ENCODE measurements at places on chromosomes 2 and 18. TPM values are rescaled to one million over a fixed set of nuclear protein-coding genes. Genes with fewer than 3 reads are reported as not detected.

GRCh38 chr2:116416731-116417377 is 1397.6 kb upstream of the DDX18 start:
- no peaks in the 10 kb centered on the region for H3K4me1 ChIP-seq
- no peaks in the 10 kb centered on the region for H3K27me3 ChIP-seq
- no peak for DNase-seq

DNA sequence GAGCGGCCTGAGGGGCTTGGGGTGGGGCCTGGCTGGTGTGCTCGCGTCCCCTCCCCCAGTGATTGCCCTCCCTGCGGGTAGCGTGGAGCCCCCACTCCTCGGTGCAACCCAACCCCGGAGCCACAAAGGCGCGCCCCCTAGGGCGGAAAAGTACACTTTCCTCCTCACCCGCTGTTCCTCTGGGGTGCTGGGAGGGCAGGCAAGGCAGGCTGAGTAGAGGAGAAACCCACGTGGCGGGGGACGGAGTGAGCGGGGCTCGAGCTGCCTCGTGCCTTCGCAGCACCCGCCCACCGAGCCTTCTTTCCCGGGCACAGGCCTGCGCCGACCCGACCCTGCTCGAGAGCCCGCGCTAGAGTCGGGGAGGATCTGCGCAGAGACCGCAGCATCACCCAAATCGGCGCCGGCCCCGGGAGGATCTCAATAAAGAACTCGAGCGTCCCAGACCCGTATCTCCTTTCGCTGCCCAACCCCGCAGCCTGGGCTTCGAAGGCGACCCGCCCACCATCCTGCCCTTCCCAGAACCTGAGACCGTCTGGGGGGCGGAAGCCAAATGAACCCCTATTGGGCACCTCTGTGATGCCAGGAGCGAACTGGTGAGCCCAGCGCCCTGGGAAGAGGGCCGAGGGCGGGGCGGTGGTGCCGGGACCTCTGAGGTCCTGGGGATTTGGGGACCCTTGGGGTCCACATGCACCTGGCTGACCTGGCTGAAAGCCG is 1.5 kb downstream of the UCN start:
- H3K27me3 ChIP-seq, result peaks cover 21% of the 10 kb centered on the region
- H3K4me3 ChIP-seq, result peak overlapping the region; percentile 52
- peaks cover 6% of the 10 kb centered on the region for H3K4me1 ChIP-seq
- peaks cover 3% of the 10 kb centered on the region for H3K36me3 ChIP-seq

DNA sequence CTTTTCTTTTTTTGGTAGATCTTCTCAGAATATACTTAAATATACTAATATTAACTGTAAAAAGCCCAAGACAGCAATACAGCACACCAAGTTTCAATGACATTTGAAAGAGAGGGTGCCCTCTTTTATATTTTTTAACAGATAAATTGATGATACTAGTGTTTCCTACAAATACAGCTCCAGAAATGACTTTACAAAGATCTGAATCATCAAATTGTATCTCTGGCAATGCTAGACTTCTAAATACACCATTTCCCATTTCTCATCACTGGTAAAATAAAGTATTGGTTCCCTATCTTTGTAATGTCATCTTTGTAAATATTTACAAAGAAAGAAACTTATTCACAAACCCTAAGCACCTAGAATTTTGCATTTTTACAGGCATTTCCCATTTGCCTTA is 281.3 kb downstream of the EXOC6B start:
- H3K36me3 ChIP-seq, result no peaks in the 10 kb centered on the region
- no peak overlapping the region for H3K27ac ChIP-seq
- H3K27me3 ChIP-seq, result no peaks in the 10 kb centered on the region
- no peak for DNase-seq
- H3K4me3 ChIP-seq, result no peak overlapping the region

GKN2 gene
- not detected for total RNA-seq

GRCh38 chr2:68727683-68728375 is 6.8 kb upstream of the ARHGAP25 start:
- DNase-seq, result no peak
- peak overlapping the region; percentile 80 for H3K27ac ChIP-seq
- peak overlapping the region; percentile 85 for H3K4me3 ChIP-seq

DNA sequence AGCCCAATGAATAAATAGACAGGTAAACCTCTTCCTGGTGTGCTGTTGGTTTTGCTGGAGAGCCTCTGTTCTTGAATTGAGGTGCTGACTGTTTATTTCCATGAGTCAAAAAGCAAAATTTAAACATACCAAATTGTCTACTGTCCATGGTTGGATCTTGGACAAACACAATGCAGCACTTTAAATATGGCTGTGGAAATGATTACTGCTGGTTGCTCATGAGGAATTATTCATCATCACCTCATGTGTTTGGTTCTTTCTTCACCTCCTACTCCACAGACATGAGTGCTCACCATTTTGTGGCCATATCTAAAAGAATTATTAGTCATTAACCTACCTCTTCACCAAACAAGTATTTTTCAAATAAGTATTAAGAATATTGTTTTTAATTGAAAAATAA is 85.3 kb upstream of the GALNT5 start:
- peaks cover 21% of the 10 kb centered on the region for H3K27me3 ChIP-seq
- H3K36me3 ChIP-seq, result no peaks in the 10 kb centered on the region
- H3K4me3 ChIP-seq, result no peak overlapping the region
- DNase-seq, result no peak
- no peaks in the 10 kb centered on the region for H3K4me1 ChIP-seq

- DNase-seq, result no peak
- H3K4me3 ChIP-seq, result no peak overlapping the region
- H3K27ac ChIP-seq, result no peak overlapping the region
- H3K27me3 ChIP-seq, result peaks cover 15% of the 10 kb centered on the region
These were observed 144.8 kb upstream of the MAP3K20 start for GRCh38 chr2:172930871-172931255.

MYO5B gene
- 0.39 TPM for total RNA-seq

DNA sequence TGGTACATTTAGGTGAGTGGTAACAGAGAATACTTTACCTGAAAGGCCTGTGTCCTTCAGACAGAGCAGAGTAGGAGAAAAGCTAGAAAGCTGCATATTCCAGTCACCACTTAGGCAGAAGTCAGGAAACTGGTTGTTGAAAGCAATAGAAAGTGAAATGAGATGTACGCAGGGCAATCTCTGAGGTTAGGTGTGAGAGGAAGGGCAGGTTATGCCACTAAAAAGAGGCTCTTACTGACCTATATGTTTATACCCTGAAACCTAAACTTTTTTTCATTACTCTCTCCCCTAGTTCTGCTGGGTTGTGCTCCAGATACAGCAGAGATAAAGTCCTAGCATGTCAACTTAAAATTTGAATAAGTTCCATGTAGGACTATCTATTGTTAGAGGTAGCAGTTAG is 93.5 kb downstream of the COX7A2L start:
- H3K36me3 ChIP-seq, result peaks cover 4% of the 10 kb centered on the region
- no peaks in the 10 kb centered on the region for H3K27me3 ChIP-seq
- H3K27ac ChIP-seq, result peak overlapping the region; percentile 43

- no peak for DNase-seq
- peaks cover 6% of the 10 kb centered on the region for H3K27me3 ChIP-seq
- no peak overlapping the region for H3K4me3 ChIP-seq
- no peaks in the 10 kb centered on the region for H3K36me3 ChIP-seq
- no peak overlapping the region for H3K27ac ChIP-seq
These were observed 4.9 kb downstream of the KCNIP3 start for GRCh38 chr2:95301876-95302641.

GRCh38 chr2:99403524-99403923 is 66.3 kb downstream of the EIF5B start:
- H3K4me1 ChIP-seq, result peaks cover 14% of the 10 kb centered on the region
- H3K27ac ChIP-seq, result peak overlapping the region; percentile 76
- no peaks in the 10 kb centered on the region for H3K27me3 ChIP-seq
- peaks cover 1% of the 10 kb centered on the region for H3K36me3 ChIP-seq
- no peak overlapping the region for H3K4me3 ChIP-seq
- DNase-seq, result no peak

DNA sequence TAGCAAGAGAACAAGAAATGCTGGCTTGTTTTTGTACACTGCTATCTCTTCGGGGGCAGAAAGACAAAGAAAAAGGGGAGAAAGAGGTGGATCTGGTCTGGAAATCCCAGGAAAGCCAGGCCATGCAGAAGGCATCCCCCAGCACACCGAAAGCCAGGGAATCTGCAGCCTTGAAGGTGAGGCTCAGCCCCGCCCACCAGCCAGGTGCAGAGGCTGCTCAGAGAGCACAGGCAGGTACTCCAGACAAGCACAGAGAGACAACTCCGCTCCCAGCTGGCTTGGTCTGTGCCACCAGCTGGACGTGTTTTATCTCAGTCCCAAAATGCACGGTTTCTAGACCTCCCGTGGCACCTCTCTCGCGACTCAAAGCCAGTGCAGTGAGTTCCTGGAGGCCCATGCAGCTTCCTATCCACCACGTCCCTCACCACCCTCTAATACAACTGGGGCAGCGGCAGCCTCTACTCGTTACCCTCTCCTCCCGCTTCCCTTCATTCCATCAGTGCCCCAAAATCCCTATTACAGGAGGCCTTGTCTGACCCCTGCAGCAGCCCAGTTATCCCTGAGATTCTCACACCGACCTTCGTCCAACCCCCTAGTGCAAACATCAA is 62.8 kb downstream of the HDAC4 start:
- H3K4me1 ChIP-seq, result peaks cover 40% of the 10 kb centered on the region
- H3K27me3 ChIP-seq, result no peaks in the 10 kb centered on the region

DNA sequence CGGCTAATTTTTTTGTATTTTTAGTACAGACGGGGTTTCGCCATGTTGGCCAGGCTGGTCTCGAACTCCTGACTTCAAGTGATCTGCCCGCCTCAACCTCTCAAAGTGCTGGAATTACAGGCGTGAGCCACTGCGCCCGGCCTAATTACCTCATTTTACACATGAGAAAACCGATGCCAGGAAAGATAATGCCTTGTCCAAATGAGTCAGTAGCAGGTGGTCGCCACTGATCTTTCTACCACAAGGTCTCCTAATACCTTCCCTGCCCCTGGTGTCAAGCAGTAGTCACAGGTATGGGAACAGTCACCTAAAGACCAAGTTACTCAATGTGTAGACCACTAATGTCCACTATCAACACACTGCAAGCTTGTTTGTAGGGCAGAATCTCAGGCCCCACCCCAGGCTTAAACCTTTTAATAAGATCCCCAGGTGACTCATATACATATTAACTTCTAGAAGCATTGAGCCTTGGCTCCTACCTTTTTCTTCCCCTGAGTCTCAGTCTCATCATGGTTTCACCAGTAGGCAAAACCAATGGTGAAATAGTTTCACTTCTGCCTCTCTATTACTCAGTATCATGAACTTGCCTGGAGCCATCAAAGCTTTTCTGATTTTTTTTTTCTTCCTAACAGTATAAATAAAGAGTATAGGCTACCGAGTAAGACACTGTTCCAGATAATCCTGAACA is 6.9 kb upstream of the EPB41L5 start:
- H3K36me3 ChIP-seq, result no peaks in the 10 kb centered on the region
- H3K4me1 ChIP-seq, result peaks cover 8% of the 10 kb centered on the region
- H3K27ac ChIP-seq, result no peak overlapping the region
- no peaks in the 10 kb centered on the region for H3K27me3 ChIP-seq
- no peak overlapping the region for H3K4me3 ChIP-seq
- no peak for DNase-seq

GRCh38 chr18:48800876-48801727 is 149.7 kb downstream of the SMAD7 start:
- no peaks in the 10 kb centered on the region for H3K27me3 ChIP-seq
- peak overlapping the region; percentile 75 for H3K27ac ChIP-seq
- H3K36me3 ChIP-seq, result no peaks in the 10 kb centered on the region

DNA sequence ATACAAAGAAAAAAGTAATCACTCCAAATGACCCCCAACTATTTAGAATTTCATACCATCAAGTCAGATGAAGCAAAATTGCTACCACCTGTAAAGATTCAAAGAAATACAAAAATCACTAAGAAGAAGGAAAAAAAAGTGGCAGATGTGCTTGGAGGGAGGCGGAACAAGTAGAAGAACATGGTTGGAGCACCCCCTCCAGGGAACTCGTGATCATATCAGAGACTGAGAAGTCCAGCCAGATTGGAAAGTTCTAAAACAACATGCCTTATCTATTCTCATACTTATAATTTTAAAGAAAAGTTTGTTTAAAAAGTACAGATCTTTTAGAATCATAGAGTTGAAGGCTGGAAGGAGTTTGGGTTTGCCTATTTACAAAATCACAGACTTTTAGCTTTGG is 113.4 kb upstream of the CYP26B1 start:
- H3K4me1 ChIP-seq, result no peaks in the 10 kb centered on the region
- no peaks in the 10 kb centered on the region for H3K36me3 ChIP-seq
- no peak for DNase-seq
- H3K27ac ChIP-seq, result no peak overlapping the region
- no peak overlapping the region for H3K4me3 ChIP-seq
